ENCODE measurements at places on chromosomes 2 and 18.

- no peak for DNase-seq
Measured at GRCh38 chr2:121372721-121373353, 87.8 kb upstream of the TFCP2L1 start.

DNA sequence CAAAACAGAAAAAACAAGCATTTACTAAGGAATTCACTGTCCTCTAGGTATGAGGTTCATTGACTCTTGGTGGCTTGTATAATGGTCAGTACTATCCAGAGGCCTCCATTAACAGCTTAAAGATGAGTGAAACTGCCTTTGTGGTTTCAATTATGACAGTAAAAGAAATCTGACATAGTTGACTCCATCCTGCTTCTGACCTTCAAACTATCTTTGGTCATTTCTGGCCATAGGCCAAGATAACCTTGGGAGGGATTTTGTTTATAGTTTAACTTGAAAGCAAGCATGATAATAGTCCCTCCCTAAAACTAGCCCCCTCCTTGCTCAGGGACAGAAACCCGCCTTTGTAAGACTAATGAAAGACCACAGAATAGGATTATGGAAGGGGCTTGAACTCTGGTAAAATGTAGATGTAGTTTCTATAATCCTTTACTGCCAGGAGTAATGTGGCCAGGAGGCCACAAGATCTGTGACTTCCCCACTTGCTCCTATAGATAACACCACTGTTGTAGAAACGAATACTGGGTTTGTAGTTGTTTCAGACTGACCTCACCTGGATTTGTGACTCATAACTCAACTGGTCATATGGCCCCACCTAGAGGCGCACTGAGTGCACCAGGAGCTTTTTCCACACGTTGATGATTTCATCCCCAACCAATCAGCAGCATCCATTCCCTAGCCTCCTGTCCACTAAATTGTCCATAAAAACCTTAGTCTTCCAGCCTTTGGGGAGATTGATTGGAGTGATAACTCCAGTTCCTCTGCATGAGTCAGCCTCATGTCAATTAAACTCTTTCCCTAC lies 8.6 kb upstream of the PLEKHM3 start:
- DNase-seq: peak; percentile 71

GRCh38 chr2:33013684-33014110 lies 66.9 kb downstream of the LTBP1 start:
- DNase-seq: peak; percentile 64

DNA sequence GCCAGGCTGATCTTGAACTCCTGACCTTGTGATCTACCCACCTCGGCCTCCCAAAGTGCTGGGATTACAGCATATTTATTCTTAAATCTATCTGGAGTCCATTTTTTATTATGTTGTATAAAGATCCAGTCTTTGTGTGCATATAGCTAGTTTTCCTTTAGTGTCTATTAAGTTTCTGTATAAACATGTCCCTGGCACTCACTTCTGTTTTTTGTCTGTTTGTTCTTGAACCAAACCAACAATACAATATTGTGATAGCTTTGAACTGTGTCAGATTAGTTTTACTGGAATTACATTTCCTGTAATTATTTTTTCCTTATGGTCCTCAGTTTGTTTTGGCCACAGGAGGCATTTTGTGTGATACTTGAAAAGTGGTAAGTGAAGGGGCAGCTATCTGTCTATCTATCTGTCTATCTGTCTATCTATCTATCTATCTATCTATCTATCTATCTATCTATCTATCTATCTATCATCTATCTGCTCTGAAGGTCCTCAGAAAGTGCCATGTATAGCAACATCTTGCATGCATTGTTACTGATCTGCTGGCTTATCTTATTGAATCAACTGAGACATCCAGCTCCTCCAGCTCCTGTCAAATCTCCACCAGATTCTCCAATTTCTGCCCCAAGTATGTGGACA lies 70.9 kb upstream of the ACVR1 start:
- no peak for DNase-seq
